ENCODE measurements at places on chromosomes 6 and 20. TPM values are rescaled to one million over a fixed set of nuclear protein-coding genes. Genes with fewer than 3 reads are reported as not detected.

The LTB gene
- total RNA-seq, result 728 TPM

The SLC2A4RG gene
- 92.1 TPM for total RNA-seq

The LY6G6C gene
- total RNA-seq, result 1.2 TPM

The SOX18 gene
- 1.7 TPM for total RNA-seq

The RSPH4A gene
- total RNA-seq, result 0.23 TPM

The VWA7 gene
- total RNA-seq, result 0.53 TPM

The CLDN20 gene
- not detected for total RNA-seq

The LY6G6D gene
- not detected for total RNA-seq

The PM20D2 gene
- total RNA-seq, result 8.2 TPM

The SLC17A3 gene
- 0.64 TPM for total RNA-seq

The MEP1A gene
- not detected for total RNA-seq

GRCh38 chr20:37999526-38000263 lies 33.6 kb downstream of the TTI1 start:
- no peak overlapping the region for H3K27ac ChIP-seq
- H3K36me3 ChIP-seq, result peaks cover 6% of the 10 kb centered on the region
- H3K4me1 ChIP-seq, result no peaks in the 10 kb centered on the region
- no peak for DNase-seq

- no peaks in the 10 kb centered on the region for H3K4me1 ChIP-seq
- H3K27me3 ChIP-seq, result no peaks in the 10 kb centered on the region
- no peak for DNase-seq
- H3K27ac ChIP-seq, result no peak overlapping the region
- no peaks in the 10 kb centered on the region for H3K36me3 ChIP-seq
Measured at GRCh38 chr6:5383856-5384255, 122.5 kb downstream of the FARS2 start.

- no peak overlapping the region for H3K27ac ChIP-seq
- DNase-seq, result no peak
- H3K4me3 ChIP-seq, result no peak overlapping the region
- no peaks in the 10 kb centered on the region for H3K36me3 ChIP-seq
- no peaks in the 10 kb centered on the region for H3K27me3 ChIP-seq
Measured at GRCh38 chr6:107698146-107698545, 126.0 kb downstream of the SCML4 start.

- H3K36me3 ChIP-seq, result no peaks in the 10 kb centered on the region
- no peak overlapping the region for H3K4me3 ChIP-seq
- H3K27me3 ChIP-seq, result peaks cover 3% of the 10 kb centered on the region
- no peaks in the 10 kb centered on the region for H3K4me1 ChIP-seq
- H3K27ac ChIP-seq, result no peak overlapping the region
- no peak for DNase-seq
Measured at GRCh38 chr6:144145541-144145940, 4.8 kb upstream of the STX11 start.

DNA sequence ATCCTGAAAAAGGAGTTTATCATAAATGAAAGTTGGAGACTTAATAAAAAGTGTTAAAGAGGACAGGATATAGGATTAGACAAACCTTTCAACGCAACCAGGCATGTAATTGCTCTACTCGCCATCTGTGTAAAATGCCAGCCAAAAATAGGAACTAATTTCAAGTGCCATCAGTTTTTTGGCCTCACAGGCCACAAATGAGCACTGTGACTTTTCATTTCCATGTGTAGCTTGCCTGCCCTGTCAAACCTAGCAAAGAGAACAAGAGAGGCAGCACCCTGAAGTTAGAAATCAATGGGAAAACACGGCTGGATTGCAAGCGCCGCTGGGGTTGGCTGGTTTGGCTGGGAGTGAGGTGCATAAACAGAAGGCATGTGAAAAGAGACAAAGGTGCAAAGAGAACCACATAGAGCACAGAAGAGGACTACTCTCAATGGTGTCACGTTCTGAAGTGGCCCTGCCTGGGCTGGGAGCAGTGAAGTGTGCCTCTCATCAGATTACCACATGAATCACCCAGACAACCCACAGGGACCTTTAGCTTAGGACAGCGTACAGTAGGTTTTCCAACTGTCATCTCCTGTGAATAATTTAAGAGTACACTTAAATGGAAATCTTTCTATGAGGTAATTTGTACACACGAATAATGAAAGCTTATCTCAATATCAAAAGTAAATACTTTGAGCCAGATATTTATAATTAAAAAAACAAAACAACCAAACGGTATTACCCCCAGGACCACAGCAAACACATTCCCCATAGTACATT lies 78.0 kb upstream of the NHSL1 start:
- no peak overlapping the region for H3K27ac ChIP-seq
- no peaks in the 10 kb centered on the region for H3K4me1 ChIP-seq
- DNase-seq, result no peak
- no peaks in the 10 kb centered on the region for H3K36me3 ChIP-seq
- H3K4me3 ChIP-seq, result no peak overlapping the region
- no peaks in the 10 kb centered on the region for H3K27me3 ChIP-seq

DNA sequence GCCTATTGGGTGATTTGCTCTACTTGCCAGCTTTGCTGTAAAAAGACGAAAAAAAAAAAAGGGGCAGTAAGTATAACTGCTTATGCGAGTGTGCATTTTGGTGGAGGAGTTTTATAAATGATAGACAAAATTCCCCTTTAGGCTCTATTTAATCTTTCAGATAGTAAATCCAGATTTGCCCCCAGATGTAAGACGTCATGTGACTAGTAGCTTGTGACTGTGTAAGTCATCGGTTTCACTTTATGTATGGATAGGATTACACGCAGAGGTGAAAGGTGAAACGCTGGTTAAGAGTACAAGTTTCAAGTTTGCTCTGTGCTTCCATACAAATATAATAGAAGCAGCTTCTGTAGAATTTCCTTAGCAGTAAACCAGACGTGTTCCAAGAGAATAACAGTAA lies 7.9 kb downstream of the RAB32 start:
- no peak overlapping the region for H3K4me3 ChIP-seq
- no peak for DNase-seq
- H3K4me1 ChIP-seq, result no peaks in the 10 kb centered on the region
- no peaks in the 10 kb centered on the region for H3K27me3 ChIP-seq

GRCh38 chr6:109186012-109186411 lies 90.7 kb downstream of the CEP57L1 start:
- no peaks in the 10 kb centered on the region for H3K36me3 ChIP-seq
- H3K4me1 ChIP-seq, result no peaks in the 10 kb centered on the region
- no peaks in the 10 kb centered on the region for H3K27me3 ChIP-seq
- no peak for DNase-seq
- H3K27ac ChIP-seq, result no peak overlapping the region

DNA sequence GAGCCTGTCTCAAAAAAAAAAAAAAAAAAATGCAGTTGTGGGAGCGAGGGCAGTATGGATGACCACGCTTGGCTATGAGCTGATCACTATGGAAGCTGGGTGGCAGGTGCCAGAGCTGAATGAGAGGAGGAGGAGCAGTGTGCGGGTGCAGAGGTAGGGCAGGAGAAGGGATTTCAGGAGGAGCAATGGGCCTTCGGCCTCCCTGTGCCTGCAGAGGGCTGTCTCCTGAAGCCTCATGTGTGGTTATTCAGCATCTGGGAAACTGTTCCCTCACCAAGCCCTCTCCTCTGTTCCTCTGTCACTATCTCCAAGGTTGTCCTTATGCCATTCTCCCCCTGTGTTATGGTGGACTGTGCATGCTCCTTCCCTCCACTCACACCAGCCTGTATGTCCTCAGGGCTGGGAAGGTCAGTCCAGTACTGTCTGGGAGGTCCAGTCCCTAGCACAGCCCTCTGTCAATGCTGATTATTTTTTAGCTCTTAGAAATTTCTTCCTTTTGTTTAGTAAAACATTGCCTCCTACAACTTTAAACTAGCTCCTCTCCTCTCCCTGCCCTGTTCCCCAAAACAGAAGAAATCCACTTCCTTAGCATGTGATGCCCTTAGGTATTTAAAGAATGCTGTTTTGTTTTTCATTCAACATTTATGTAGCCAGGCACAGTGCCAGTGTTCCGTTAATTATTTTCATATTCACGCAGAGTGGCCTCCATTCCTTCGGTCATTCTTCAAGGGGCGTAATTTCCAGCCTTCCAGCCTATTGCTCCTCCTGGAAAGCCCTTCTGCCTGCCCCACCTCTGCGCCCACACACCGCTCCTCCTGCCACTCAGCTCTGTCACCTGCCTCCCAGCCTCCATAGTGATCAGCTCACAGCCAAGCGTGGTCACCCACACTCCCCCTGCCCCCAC lies 48.9 kb downstream of the CNBD2 start:
- no peak for DNase-seq
- no peak overlapping the region for H3K27ac ChIP-seq
- H3K27me3 ChIP-seq, result no peaks in the 10 kb centered on the region
- H3K4me3 ChIP-seq, result no peak overlapping the region
- no peaks in the 10 kb centered on the region for H3K36me3 ChIP-seq

DNA sequence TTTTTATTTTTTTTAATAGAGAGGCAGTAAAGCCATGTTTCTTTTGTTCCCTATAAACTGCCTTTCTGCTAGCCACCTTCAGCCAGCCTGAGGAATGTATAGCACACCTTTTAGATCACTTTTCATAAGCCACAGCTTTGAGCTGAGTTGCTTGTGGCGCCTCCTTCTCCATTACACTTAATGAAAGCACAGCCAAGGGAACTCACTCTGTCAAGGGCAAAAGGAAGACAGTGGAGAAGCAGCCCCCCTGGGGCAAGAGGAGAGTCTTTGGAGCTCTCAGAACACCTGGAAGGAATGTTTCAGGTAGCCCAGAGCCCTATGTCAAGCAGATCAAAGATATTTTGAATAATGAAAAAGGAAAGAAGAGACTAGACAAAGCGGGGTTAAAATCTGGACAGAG lies 235.1 kb downstream of the CLIC5 start:
- H3K36me3 ChIP-seq, result no peaks in the 10 kb centered on the region
- no peaks in the 10 kb centered on the region for H3K27me3 ChIP-seq
- no peak for DNase-seq
- no peak overlapping the region for H3K27ac ChIP-seq
- H3K4me3 ChIP-seq, result no peak overlapping the region
- H3K4me1 ChIP-seq, result no peaks in the 10 kb centered on the region

GRCh38 chr20:35368666-35369423 lies 42.9 kb downstream of the UQCC1 start:
- H3K36me3 ChIP-seq, result peaks cover 5% of the 10 kb centered on the region
- H3K4me3 ChIP-seq, result no peak overlapping the region
- H3K27ac ChIP-seq, result no peak overlapping the region
- no peaks in the 10 kb centered on the region for H3K4me1 ChIP-seq

DNA sequence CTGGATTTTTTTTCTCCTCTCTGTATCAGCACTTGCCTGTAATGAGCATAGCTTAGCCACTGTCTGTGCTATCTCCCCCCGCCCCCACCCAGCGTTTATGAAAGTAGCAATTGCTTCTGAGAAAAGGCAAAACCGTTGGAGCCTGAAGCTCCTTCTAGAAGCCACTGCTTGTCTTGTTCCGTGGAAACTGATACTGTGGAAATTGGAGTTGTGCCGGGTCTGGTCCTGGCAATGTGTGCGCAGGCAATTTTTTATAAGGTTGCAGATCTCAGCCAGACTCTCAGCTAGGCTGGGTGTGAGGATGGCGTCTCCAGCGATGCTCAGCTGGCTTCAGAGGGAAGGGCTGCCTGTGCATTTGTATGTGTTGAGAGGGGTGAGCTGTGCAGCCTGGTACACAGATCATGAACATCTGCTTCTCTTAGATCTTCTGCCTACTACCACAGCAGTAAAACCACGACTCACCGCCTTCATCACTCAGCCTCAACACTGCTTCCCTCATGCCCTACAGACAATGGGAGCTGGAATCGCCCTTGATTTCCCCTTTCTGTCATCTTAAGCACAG lies 72.4 kb upstream of the GTSF1L start:
- H3K36me3 ChIP-seq, result no peaks in the 10 kb centered on the region
- H3K4me1 ChIP-seq, result no peaks in the 10 kb centered on the region
- H3K27ac ChIP-seq, result no peak overlapping the region
- no peak for DNase-seq

GRCh38 chr6:129894921-129895320 lies 33.8 kb upstream of the TMEM244 start:
- no peak for DNase-seq
- H3K4me1 ChIP-seq, result no peaks in the 10 kb centered on the region
- no peaks in the 10 kb centered on the region for H3K27me3 ChIP-seq
- H3K27ac ChIP-seq, result no peak overlapping the region
- H3K4me3 ChIP-seq, result no peak overlapping the region

DNA sequence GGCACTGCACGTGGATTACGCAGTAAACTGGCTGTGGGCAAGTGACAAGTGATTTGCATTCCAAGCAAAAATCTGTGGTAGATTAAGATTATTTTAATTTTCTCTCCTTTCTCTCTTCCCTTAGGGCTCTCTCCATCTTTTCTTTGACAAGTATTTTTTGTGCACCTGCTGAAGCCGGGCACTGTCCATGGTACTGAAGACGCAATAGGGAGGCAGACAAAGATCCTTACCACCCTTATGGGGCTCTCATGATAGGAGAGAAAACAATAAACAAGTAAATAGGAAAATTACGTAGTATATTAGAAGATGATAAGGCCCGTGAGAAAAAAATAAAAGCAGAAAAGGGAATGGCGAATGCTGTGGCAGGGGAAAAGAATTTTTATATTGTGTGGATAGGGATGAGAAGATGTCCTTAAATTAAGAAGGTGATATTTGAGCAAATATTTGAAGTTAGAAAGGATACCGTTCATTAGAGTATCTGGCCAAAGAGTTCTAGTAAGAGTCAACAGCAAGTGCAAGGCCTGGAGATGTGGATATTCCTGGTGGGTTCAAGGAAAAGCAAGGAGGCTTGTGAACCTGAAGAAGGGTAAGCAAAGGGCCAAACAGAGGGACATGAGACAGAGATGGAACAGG lies 146.0 kb downstream of the LAMP5 start:
- DNase-seq, result no peak
- no peak overlapping the region for H3K4me3 ChIP-seq
- no peaks in the 10 kb centered on the region for H3K27me3 ChIP-seq
- no peaks in the 10 kb centered on the region for H3K36me3 ChIP-seq
- no peak overlapping the region for H3K27ac ChIP-seq

DNA sequence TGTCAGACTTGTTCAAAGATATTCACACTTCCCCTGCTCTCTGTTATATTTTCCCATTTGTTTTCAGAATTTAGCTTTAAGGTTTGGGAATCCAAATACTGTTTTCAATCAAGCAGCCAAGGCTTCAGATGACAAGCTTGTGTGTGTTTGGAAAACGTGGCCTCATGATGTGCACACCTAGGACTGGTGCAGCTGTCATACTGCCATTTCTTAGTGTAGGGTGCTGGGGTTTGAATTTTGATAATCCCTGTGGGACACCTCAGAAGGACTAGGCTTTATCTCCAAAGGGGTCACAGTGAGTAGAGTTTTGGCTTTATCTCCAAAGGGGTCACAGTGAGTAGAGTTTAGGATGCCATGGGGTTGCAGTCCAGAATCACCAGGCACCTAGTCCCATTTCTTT lies 65.3 kb upstream of the JAG1 start:
- no peak overlapping the region for H3K27ac ChIP-seq
- DNase-seq, result no peak
- no peaks in the 10 kb centered on the region for H3K27me3 ChIP-seq
- no peaks in the 10 kb centered on the region for H3K4me1 ChIP-seq
- no peaks in the 10 kb centered on the region for H3K36me3 ChIP-seq
- no peak overlapping the region for H3K4me3 ChIP-seq

- DNase-seq, result no peak
- no peaks in the 10 kb centered on the region for H3K4me1 ChIP-seq
- no peak overlapping the region for H3K27ac ChIP-seq
- H3K36me3 ChIP-seq, result no peaks in the 10 kb centered on the region
- H3K27me3 ChIP-seq, result no peaks in the 10 kb centered on the region
- H3K4me3 ChIP-seq, result no peak overlapping the region
Measured at GRCh38 chr6:136425793-136426192, 124.4 kb downstream of the MAP7 start.
